Myocyte (in vitro differentiated cells): ENCODE measurements at places on chromosomes 11 and 22. TPM values are rescaled to one million over a fixed set of nuclear protein-coding genes. Genes with fewer than 3 reads are reported as not detected.

DNA sequence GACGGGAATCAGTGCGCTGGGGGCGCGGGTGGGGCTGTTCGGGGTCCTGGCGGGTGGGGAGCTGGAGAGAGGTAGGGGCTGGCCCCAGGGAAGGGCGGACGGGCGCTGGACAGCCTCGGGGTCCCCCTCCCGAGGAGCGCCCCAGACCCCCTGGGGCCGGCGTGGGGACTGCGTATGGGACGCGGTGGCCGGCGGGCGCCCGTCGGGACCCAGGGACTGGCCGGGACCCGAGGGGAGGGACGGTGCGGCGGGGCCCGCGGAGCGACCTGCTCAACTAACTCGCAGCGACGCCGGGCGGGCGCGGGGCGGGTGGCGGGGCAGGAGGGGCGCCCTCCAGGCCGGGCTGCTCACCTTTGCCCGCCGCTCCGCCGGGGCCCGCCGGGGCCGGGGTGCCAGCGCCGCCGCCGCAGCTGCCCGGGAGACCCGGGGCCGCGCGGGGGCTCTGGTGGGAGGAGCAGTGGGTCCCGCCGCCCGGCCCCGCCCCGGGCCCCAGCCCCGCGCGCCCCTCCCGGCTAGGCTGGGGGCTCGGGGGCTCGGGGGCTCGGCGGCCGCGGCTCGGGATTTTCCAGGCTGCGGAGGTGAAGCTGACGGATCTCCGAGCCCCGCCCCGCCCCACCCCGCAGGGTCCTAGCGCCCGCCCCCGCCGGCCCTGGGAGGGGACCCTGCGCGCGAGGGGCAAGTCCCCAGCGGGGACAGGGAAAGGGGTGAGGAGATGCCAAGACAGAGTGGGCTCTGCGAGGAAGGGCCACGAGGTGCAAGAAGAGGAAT, 12.3 kb downstream of the STARD10 start:
- no peak for DNase-seq

Gene MMP10
- total RNA-seq = not detected in 2 replicates

GRCh38 chr11:134853992-134854991, 442.2 kb upstream of the B3GAT1 start:
- DNase-seq = no peak

Gene CNIH2
- total RNA-seq = 1.3 and 1.9 TPM in 2 replicates

Gene BEST1
- 1.7 and 1.8 TPM in 2 replicates for total RNA-seq

Gene PITPNM1
- 24.8 and 34.6 TPM in 2 replicates for total RNA-seq
